Dorsolateral prefrontal cortex (tissue), 122 donors: ENCODE measurements at places on chromosomes 13 and 19.

GRCh38 chr19:2484178-2484937 lies 8.4 kb downstream of the GADD45B start:
- DNase-seq: no peak

DNA sequence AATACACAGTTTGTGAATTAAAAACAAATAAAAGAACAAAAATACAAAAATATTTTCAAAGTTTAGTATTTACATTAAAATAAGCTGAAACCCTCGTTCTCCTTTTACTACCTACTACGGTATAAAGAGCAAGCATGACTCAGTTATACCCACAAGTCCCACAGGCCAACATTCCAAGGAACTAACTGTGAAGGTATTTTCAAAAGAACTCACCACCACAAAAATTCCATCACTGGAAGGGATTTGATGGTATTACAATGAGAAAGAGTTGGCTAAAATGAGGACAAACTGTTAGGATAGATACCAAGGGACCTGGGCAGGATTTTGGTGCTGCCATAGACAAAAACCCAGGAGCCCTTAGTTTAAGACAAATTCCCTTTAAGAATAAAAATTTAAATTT lies 122.7 kb downstream of the TBC1D4 start:
- DNase-seq: no peak

DNA sequence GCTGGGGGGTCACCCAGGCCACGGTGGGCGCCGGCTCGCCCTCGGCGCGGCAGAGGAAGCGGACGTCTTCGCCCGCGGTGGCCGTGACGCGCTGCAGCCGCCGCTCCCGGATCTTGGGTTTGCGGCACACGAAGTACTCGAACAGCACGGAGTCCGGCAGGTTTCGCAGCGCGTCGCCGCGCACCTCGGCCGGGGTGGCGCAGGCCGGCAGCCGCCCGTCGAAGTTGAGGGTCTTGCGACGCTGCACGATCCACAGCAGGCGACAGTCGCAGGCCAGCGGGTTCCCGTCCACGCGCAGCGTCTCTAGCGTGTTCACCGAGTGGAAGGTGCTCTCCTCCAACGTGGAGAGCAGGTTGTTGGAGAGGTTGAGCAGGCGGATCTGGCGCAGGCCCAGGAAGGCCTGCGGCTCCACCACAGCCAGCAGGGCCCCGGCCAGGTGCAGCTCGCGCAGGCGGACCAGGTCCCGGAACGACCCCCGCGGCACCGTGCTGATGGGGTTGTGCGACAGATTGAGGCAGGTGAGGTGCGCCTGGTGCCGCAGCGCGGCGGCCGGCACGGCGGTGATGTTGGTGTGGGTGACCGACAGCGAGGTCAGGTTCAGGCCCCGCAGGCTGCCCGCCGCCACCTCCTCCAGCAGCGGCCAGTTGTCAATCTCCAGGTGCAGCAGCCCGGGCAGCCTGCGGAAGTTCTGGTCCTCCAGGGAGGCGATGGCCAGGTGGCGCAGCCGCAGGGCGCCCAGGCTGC lies 8.6 kb upstream of the PEAK3 start:
- DNase-seq: no peak

DNA sequence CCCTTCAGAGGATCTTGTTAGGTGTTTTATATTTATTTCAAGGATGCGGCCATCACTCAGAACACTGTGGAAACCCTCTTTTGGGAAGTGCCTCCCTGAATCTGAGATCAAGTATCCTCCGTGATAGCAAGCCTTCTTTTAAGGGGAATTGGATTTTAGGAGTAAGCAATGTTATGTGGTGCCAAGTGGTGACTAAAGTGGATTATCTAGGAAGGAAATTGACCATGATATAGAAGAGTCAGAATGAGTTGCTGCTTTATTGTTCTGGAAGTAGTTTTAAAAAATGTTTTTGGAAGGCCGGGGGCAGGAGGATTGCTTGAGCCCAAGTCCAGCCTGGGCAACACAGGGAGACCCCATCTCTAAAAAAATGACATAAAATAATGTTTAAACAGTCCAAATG lies 6.7 kb downstream of the ERCC5 start:
- no peak for DNase-seq

- DNase-seq: no peak
These were observed 8.9 kb upstream of the TRPC4 start for GRCh38 chr13:37878496-37878895.

DNA sequence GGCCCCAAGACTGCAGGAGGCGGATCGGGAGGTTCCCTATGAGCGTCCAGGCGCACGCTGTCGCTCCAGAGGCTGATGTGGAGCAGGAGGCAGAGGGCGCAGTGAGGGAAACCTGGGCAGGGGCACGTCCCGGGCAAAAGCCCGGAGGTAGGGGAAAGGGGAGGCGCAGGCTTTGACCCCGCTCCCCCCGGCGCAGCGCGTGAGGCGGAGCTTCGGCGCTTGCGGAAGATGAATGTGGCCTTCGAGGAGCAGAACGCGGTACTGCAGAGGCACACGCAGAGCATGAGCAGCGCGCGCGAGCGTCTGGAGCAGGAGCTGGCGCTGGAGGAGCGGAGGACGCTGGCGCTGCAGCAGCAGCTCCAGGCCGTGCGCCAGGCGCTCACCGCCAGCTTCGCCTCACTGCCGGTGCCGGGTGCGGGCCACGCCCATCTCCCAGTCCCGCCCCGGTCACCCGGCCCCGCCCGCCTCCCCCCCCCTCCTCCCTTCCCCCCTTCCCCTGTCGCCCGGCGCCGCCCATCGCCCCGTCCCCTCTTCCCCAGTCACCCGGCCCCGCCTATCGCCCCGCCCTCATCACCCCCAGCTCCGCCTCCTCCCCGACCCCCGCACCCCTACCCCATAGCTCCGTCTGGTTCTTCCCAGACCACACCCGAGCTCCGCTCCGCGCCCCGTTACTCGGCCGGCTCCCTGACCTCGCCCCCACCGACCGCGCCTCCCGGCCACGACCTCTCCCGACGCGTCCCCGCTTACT lies 4.1 kb downstream of the HMG20B start:
- peak; percentile 63 for DNase-seq

- DNase-seq: peak; percentile 47
These were observed 30.0 kb upstream of the POP4 start for GRCh38 chr19:29576046-29576606.

- DNase-seq: no peak
These were observed 51.1 kb downstream of the TNFRSF19 start for GRCh38 chr13:23621316-23621645.

- no peak for DNase-seq
These were observed 24.8 kb downstream of the MAST3 start for GRCh38 chr19:18122424-18122823.

GRCh38 chr13:109606520-109606919 lies 179.9 kb downstream of the IRS2 start:
- DNase-seq: no peak

GRCh38 chr13:26025196-26025595 lies 26.6 kb downstream of the SHISA2 start:
- DNase-seq: peak; percentile 51

DNA sequence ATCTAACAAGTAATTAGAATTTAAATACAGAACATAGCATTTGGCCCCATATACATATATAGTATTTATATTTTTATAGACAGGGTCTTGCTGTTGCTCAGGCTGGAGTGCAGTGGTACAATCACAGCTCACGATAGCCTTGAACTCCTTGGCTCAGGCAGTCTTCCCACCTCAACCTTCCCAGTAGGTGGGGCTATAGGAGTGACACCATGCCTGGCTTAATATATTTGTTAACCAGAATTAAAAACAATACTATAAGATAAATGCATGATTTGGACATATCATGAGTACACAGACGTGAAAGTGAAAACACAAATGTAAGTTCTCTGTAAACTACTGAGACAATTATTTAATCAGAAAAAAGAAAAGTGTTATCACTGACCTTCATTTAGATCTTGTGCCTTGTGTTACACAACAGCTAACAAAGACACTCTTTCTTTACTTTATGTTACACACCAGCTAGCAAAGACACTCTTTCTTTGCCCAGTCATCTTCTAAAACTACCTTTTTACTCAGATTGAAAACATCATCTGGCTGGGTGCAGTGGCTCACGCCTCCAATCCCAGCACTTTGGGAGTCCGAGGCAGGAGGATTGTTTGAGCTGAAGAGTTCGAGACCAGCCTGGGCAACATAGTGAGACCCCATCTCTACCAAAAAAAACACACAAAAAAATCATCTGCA lies 22.6 kb downstream of the CARS2 start:
- DNase-seq: no peak

DNA sequence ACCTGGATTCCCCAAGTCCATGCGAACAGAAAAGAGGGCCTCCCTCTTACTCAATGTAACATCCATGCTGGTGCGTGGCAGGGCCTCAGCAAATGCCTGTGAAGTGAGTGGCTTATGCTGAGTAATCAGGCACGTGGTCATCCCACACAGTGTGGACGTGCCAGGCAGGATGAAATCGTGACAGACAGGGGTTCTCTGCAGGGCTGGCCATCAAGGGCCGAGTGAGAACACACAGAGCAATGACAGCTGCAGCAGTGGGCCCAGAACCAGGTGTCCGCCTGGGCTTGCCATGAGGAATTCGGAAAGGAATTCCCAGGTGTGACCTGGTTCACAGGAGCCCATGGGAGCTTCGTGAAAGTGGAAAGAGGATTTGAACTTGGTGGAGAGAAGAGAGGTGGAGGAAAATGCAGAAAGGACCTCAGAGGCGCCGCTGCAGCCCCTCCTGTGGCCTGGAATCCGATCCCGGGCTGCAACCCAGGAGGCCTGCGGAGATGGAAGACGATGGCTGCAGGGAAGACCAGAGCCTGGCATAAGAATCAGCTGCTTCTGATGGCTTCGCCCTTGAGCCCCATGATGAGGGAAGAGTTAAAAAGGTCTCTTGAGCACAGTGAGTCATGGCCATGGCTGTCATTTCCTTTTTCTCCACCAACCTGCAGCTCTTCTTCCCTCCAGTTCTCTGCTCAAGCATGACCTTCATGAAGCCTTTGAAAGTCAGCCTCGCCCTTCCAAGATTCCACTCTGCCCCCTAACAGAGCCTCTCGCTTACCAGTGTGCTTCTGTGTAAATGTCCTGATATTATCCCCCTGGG lies 34.6 kb upstream of the SOX1 start:
- no peak for DNase-seq

DNA sequence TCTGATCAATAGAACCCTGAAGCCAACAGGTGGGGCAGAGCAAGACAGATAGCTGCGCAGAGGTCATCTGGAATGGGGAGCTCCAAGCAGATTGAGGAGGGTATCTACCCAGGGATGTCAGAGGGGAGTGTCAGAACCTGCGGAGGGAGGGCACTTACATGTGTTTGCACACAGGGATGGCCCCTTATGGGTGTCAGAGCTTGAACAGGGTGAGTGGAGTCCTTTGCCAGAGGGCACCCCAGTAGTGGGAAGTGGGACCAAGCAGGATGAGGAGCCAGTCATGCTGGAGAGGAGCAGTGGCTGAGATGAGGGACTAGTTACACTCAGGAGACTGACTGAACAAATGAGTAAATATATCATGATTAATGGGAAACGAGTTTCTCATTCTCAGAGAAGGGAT lies 17.0 kb upstream of the SIGLEC14 start:
- DNase-seq: no peak

- no peak for DNase-seq
These were observed 290.7 kb upstream of the MIR17HG start for GRCh38 chr13:91056746-91057145.

DNA sequence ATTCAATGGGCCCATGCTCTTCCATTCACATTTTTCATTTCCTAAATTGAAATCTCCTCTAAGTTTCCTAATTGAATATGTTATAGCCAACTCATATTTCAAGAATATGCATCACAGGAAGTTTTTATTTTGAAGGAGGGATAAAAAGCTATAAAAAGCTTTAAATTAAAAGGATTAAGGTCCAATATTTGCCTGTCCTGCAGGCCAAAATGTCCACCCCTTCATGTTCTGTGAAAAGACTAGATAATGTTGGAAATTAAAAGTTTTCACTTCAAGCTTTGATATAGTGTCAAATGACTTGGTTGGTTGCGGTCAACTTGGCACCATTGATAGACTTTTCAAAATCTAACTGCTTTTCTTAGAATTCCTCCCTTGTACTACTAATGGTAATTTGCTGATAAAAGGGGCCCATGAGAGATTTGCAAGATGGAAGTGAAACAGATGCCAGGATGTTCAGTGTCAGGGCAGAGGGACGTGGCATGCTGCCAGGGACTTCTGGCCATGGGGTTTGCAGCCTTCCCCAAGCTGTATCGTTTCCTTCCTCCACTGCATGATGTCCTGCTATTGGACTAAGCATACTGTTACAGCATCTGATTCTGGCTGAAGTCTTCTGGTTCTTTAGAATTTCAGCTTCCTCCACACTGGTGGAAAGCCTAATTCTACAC lies 547.3 kb upstream of the MIR17HG start:
- DNase-seq: peak; percentile 35

DNA sequence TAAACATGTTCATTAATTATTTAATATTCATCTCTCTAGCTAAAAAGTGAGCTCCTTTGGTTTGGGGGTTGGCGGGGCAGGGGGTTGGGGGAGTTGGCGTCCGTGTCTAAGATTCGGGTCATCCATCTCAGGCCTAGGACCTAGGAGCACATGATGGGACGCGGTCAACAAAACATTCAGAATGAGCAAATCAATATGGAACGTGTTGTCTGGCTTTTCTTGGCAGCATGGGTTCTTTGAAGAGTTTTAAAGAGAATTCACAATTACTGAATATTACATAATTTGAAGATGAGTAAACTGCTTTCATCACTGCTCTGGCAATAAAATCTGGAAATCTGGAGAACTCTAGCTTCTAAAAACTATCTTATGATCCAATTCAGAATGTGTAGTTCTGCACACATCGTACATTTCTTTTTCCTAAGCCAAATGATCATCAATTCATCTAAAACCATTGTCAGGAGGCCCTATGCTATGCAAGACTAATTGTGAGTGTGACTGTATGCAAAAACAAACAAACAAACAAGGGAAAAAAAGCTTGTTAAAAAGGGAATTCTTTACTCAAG lies 5.4 kb upstream of the ARGLU1 start:
- no peak for DNase-seq

DNA sequence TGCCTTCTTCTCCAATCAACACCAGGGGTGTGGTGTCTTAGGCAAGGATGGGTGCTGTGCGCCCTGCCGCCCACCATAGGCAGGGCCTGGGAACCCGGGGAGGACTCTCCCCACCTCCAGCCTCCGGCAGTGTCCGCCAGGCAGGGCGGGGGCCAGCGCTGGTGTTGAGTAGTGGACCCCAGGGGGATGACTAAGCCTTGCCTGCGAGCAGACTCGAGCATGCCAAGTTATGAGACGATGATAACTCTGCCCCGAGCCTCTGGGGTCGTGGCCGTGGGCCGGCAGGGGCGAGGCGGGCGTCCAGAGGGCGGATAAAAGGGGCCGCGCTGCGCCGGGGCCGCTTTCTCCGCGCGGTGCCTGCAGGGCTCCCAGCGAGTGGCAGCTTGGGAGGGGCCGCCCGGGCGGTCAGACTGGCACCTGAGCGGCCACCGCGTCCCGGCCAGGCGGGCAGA lies at the start of gene MEDAG:
MEDAG (plus strand) TSS at position 340 of the 452 bp plus-strand sequence. CDS start 245 bp downstream, outside the sequence.
- no peak for DNase-seq

DNA sequence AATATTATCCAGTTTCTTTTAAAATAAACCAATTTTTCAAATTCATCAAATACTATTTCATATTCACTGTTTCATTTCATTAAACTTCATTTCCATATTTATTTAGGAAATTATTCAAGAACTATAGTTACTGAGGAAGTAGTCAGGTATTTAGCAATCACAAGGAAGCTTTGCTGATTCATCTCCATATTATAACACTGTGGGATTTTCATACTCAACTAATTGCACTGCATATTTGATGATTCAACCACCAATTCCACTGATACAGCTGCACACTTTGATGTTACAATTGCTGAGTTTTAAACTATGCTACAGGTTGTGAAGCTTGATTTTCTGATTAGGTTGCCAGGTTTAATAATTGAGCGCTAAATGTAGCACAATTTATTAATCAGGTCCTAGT lies 556.8 kb upstream of the SLITRK1 start:
- no peak for DNase-seq

GRCh38 chr19:44746946-44747738 lies 1.4 kb upstream of the BCL3 start:
- peak; percentile 89 for DNase-seq

GRCh38 chr13:75550159-75550567 lies 572 bp downstream of the UCHL3 start:
- DNase-seq: no peak
